GM12878 (cell line): ENCODE measurements at places on chromosomes 4 and X. TPM values are rescaled to one million over a fixed set of nuclear protein-coding genes. Genes with fewer than 3 reads are reported as not detected.
A peak's percentile ranks its signal among the peaks of the same experiment; 100 is the strongest.

GRCh38 chrX:2781698-2782097 lies 29.9 kb downstream of the XG start:
- DNase-seq: peak; percentile 35
- H3K36me3 ChIP-seq: no peaks in the 10 kb centered on the region
- no peak overlapping the region for H3K27ac ChIP-seq
- H3K27me3 ChIP-seq: no peaks in the 10 kb centered on the region
- peaks cover 5% of the 10 kb centered on the region; the same call in 1 of the 2 replicates for H3K4me1 ChIP-seq

The FBXO8 gene
- 13.1 and 13.6 TPM in 2 replicates for total RNA-seq

DNA sequence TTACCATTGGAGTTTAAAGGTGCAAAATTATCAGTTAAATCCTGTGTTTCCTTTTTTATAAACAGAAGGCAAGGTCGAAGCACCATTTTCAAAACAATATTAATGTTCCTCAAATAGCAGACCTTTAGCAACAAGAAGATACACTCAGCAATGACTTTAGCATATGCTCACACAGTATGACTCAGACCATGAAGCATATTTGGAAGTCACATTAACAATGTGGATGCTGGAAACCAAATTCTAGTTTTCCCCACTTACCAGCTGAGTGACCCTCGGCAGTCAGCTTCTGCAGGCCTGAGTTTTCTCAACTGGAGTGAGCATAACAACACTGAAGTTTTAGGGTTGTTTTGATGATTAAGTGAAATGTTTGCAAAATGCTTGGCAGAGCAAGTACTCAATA lies 130.5 kb downstream of the ANK2 start:
- DNase-seq: no peak
- H3K36me3 ChIP-seq: no peaks in the 10 kb centered on the region
- no peaks in the 10 kb centered on the region for H3K27me3 ChIP-seq
- H3K4me3 ChIP-seq: no peak overlapping the region
- no peaks in the 10 kb centered on the region for H3K4me1 ChIP-seq

- no peak for DNase-seq
- no peaks in the 10 kb centered on the region for H3K4me1 ChIP-seq
- peaks cover 5% of the 10 kb centered on the region; the same call in 1 of the 2 replicates for H3K27me3 ChIP-seq
- no peaks in the 10 kb centered on the region for H3K36me3 ChIP-seq
Measured at GRCh38 chrX:72052415-72053090, 79.2 kb downstream of the RTL5 start.

- H3K4me1 ChIP-seq: no peaks in the 10 kb centered on the region
- H3K27me3 ChIP-seq: no peaks in the 10 kb centered on the region
- peaks cover 8% of the 10 kb centered on the region for H3K36me3 ChIP-seq
- no peak for DNase-seq
- H3K4me3 ChIP-seq: no peak overlapping the region
Measured at GRCh38 chr4:108029731-108030130, 40.0 kb downstream of the HADH start.

The MRPS18C gene
- 74.7 and 75.1 TPM in 2 replicates for total RNA-seq

- H3K27ac ChIP-seq: no peak overlapping the region
- no peak overlapping the region for H3K4me3 ChIP-seq
- no peaks in the 10 kb centered on the region for H3K27me3 ChIP-seq
- H3K36me3 ChIP-seq: peaks cover 19% of the 10 kb centered on the region
- no peaks in the 10 kb centered on the region for H3K4me1 ChIP-seq
- DNase-seq: no peak
Measured at GRCh38 chr4:87103691-87104187, 116.7 kb downstream of the KLHL8 start.

DNA sequence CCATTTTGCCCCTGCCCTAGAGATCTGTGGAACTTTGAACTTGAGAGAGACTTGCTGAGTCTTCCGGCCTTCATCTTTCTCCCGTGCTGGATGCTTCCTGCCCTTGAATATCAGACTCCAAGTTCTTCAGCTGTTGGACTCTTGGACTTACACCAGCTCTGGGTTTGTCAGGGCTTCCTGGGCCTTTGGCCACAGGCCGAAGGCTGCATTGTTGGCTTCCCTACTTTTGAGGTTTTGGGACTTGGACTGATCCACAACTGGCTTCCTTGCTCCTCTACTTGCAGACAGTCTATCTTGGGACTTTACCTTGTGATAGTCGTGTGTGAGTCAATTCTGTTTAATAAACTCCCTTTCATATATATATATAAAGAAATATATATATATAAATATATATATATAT lies 1071.0 kb downstream of the ADGRL3 start:
- H3K36me3 ChIP-seq: no peaks in the 10 kb centered on the region
- no peak overlapping the region for H3K27ac ChIP-seq
- no peaks in the 10 kb centered on the region for H3K4me1 ChIP-seq

- H3K27ac ChIP-seq: peak overlapping the region; percentile 99
- no peaks in the 10 kb centered on the region for H3K27me3 ChIP-seq
- DNase-seq: peak; percentile 91
- H3K36me3 ChIP-seq: no peaks in the 10 kb centered on the region
- H3K4me1 ChIP-seq: peaks cover 47% of the 10 kb centered on the region
Measured at GRCh38 chrX:12956704-12957534, 18.0 kb upstream of the TMSB4X start.

DNA sequence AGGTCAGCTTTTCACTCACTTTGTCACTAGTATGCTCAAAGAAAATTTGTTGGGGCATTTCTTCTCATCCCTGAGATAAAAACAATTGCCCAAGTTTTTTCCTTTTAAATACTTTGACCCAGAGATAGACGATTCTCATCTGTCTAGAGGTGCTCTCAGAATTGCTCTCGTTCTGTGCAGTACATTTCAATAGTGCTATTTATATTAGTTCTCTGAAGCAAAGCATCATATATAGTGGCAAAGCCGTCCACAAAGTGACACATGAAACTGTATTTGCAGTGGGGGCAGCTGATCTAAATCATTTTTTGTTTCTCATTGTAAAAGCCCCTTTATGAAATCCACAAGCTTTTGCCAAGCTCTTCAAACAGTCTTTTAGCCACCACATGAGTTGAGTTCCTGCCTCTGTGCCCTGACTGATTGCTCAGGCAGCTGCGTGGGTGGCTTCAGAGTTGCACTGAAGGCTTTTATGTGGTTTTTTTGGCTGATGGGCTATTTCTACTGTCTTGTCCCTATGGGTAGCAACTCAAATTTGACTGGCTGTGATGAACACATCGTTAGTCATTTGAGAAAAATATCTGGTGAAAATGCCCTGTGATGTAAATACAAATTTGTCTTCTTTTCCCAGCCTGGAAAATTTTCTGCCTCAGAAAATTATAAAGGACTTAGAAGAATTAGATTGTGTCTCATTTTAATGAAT lies 119.1 kb upstream of the OTUD4 start:
- H3K27me3 ChIP-seq: no peaks in the 10 kb centered on the region
- DNase-seq: peak; percentile 89
- no peak overlapping the region for H3K4me3 ChIP-seq
- peak overlapping the region; percentile 22; the same call in 1 of the 2 replicates for H3K27ac ChIP-seq
- H3K36me3 ChIP-seq: no peaks in the 10 kb centered on the region
- peaks cover 13% of the 10 kb centered on the region for H3K4me1 ChIP-seq

DNA sequence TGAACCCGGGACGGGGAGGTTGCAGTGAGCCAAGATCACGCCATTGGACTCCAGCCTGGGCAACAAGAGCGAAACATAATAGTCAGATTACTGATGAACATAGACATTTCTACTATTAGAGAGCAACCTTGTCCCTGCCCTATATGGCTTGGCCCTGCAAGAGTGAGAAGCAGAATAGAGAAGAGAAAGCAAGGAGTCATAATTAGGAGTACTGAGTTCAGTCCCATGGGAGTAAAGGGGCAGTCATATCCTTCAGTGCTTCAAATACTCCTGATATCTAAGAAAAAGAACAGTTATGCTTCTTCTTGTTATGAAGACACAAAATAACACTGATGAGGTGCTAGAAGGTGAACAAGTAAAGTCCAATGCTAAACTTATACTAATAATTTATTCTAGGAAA lies 33.8 kb downstream of the CLDN2 start:
- no peak overlapping the region for H3K27ac ChIP-seq
- H3K27me3 ChIP-seq: no peaks in the 10 kb centered on the region
- DNase-seq: no peak
- no peaks in the 10 kb centered on the region for H3K4me1 ChIP-seq

DNA sequence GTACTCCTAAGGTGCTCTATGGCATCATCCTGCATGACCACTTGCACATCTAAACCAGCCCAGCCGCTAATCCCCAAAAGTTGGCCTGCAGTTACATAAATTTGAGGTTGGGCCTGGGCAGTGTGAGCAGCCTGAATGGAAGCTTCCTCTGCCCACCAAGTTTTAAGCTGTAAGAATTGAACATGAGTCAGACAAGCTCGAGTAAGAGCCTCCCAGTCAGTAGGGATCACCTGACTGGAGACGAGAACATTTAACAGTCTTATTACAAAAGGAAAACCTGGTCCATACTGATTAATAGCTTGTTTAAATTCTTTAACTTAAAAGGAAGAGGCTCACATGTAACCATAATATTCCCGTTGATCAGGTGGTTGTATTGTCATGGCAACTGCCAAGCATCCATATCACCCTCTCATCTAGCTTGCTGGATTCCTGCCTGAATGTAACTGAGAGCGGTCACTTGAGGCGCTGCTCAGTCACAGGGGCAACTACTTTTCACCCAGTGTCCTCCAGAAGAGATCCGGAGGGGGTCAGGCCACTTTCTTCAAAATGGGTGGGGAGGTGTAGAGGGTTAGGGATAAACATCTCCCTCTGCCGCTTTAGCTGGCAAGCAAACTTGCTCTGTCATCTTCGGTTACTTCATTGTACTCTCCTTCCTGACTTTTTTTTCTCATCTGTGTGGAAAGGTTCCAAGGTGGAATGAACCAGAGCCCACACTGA lies 56.6 kb upstream of the WDR1 start:
- no peaks in the 10 kb centered on the region for H3K36me3 ChIP-seq
- H3K27ac ChIP-seq: no peak overlapping the region
- H3K27me3 ChIP-seq: no peaks in the 10 kb centered on the region
- H3K4me1 ChIP-seq: no peaks in the 10 kb centered on the region
- no peak for DNase-seq
- H3K4me3 ChIP-seq: no peak overlapping the region

GRCh38 chr4:94298725-94299252 lies 43.8 kb downstream of the HPGDS start:
- H3K4me3 ChIP-seq: no peak overlapping the region
- H3K27me3 ChIP-seq: no peaks in the 10 kb centered on the region
- H3K4me1 ChIP-seq: no peaks in the 10 kb centered on the region
- H3K27ac ChIP-seq: no peak overlapping the region
- H3K36me3 ChIP-seq: no peaks in the 10 kb centered on the region

GRCh38 chr4:73735231-73735630 lies 5.1 kb upstream of the CXCL8 start:
- peaks cover 18% of the 10 kb centered on the region for H3K4me1 ChIP-seq
- no peak overlapping the region for H3K4me3 ChIP-seq
- no peaks in the 10 kb centered on the region for H3K27me3 ChIP-seq
- peak; percentile 79 for DNase-seq
- no peaks in the 10 kb centered on the region for H3K36me3 ChIP-seq

DNA sequence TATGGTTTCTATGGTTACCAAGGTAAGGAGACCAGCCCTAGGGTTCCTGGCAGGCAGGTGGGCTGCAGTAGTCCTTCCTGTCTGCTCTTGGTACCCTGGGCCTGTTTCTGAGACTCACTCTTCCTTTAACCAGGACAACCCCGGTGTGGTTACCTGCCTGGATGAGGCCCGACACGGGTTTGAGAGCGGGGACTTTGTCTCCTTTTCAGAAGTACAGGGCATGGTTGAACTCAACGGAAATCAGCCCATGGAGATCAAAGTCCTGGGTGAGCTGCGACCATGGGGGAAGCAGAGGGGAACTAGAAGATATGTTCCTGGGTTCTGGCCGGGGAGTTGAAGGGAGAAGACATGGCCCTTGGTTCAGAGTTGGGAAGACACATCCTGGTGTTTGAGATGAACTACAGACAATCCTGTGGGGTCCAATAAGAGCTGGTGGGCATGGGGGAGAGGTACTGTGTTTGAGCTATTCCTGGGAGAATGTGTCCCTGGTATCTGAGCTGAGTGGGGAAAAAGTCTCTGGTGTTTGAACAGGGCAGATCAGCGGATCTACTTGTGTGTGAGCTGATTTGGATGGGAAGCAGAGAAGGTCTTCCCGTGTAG lies 7.8 kb downstream of the UBA1 start:
- peaks cover 51% of the 10 kb centered on the region for H3K36me3 ChIP-seq
- peaks cover 3% of the 10 kb centered on the region; the same call in 1 of the 2 replicates for H3K4me1 ChIP-seq
- no peaks in the 10 kb centered on the region for H3K27me3 ChIP-seq

The KLB gene
- 0.08 and 0.11 TPM in 2 replicates for total RNA-seq

GRCh38 chr4:4859325-4859798 lies at the start of gene MSX1:
TSS of gene MSX1 (plus strand) at chr4:4859665. CDS start at chr4:4859900, 235 bp downstream.
- H3K27ac ChIP-seq: no peak within 1 kb of the TSS
- DNase-seq: no peak
- peak within 1 kb of the TSS; percentile 25 for H3K4me3 ChIP-seq
- peaks cover 19% of the 10 kb centered on the region for H3K27me3 ChIP-seq
- no peaks in the 10 kb centered on the region for H3K4me1 ChIP-seq

The XAGE5 gene
- total RNA-seq: not detected in 2 replicates

DNA sequence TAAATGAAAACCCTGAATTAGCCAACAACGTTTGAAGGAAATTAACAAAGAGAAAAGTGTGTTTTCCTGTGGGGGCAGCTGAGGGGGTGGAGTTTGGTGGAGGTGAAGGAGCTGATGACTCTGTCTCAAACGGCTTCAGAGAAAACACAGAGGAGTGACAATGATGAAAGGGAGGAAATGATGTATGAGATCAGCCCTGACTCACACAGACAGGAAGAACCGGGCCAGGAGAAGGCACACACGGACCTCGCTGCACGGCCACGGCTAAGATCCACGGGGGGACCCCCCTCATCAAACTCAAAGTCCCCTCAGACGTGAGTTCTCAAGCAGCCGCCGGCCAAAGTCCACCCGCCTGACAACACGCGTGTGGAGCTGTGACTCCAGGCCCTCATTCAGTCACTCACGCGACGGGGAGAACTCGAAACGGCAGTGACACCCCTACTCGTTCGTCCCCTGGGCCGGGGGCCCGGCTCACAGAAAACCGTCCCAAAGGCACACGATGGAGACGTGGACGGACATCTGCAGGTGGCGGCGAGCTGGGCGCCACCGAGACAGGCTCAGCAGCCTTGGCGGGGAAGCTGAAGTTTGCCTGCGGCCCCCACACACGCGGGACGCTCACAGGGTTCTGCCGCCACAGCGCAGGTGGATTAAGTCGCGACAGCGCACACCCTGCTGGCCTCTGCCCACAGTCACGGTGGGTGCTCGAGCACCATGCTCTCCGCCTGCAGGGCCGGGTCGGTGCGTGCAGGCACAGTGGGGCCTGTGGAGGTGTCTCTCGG lies 28.8 kb downstream of the PPP2R3B start:
- H3K36me3 ChIP-seq: no peaks in the 10 kb centered on the region
- no peaks in the 10 kb centered on the region for H3K4me1 ChIP-seq
- no peak overlapping the region for H3K27ac ChIP-seq
- H3K4me3 ChIP-seq: no peak overlapping the region

DNA sequence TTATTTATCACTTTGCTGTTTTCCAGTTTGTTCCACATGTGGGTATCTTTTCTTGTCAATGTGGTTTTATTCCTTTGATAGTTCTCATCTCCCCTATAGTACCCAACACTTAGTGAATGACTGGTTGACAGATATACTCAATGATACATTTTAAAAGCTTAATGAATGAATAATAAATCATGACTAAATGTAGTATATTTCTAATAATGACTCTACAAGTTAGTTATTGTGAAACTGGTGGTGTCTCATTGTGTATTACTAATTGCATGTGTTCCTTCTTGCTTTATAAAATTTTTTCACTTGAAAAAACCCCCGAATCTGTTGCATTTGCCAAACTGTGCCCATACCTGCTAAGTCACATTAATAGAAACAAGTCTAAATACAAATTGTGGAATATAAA lies 95.4 kb downstream of the MBNL3 start:
- H3K4me1 ChIP-seq: no peaks in the 10 kb centered on the region
- no peak for DNase-seq
- no peak overlapping the region for H3K27ac ChIP-seq
- H3K27me3 ChIP-seq: no peaks in the 10 kb centered on the region
- H3K36me3 ChIP-seq: no peaks in the 10 kb centered on the region; the same call in 1 of the 2 replicates

GRCh38 chrX:133726211-133726630 lies 259.2 kb downstream of the GPC3 start:
- no peaks in the 10 kb centered on the region for H3K4me1 ChIP-seq
- H3K36me3 ChIP-seq: no peaks in the 10 kb centered on the region
- no peaks in the 10 kb centered on the region for H3K27me3 ChIP-seq
- DNase-seq: no peak
- no peak overlapping the region for H3K4me3 ChIP-seq
